Activated CD8-positive, alpha-beta memory T cell treated with anti-CD3 and anti-CD28 coated beads for 24 hours (primary cell): ENCODE measurements at places on chromosomes 12 and 14.

DNA sequence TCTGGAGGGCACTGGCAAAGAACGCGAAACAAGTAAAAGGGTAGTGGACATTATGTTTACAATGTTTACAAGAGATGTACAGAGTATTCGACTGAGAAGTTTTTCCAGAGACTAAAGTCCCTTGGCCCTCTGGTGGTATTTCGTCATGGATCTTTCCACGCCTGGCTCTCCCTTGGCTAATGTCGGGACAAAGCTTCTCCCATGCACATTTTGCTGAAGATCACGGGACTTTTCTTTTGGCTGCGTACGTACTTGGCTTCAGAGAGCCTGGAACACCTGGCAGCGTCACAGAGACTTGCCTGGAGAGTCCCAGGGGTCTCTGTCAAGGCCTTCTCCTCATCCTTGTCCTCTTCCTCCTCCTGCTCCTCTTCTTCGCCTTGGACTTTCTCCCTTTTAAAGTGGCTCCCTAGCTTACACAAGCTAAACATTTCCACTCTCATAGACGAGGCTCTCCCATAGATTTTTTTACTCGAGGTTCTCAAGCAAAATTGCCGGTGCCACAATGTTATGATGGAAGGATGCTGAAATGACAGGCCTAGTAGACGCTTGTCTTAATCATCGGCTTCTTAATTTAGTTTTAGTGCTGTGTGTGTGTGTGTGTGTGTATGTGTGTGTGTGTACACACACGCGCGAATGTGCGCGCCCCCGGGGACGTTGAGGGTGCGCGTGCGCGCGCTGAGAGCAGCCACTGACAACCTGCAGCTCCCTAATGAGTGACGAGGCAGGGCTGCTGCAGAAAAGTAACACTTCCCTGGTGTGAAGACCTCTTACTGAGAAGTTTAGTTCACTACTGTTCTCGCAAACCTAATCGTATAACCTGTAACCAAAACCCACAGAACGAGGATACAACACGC lies 4.9 kb upstream of the FOXG1 start:
- DNase-seq, result no peak

DNA sequence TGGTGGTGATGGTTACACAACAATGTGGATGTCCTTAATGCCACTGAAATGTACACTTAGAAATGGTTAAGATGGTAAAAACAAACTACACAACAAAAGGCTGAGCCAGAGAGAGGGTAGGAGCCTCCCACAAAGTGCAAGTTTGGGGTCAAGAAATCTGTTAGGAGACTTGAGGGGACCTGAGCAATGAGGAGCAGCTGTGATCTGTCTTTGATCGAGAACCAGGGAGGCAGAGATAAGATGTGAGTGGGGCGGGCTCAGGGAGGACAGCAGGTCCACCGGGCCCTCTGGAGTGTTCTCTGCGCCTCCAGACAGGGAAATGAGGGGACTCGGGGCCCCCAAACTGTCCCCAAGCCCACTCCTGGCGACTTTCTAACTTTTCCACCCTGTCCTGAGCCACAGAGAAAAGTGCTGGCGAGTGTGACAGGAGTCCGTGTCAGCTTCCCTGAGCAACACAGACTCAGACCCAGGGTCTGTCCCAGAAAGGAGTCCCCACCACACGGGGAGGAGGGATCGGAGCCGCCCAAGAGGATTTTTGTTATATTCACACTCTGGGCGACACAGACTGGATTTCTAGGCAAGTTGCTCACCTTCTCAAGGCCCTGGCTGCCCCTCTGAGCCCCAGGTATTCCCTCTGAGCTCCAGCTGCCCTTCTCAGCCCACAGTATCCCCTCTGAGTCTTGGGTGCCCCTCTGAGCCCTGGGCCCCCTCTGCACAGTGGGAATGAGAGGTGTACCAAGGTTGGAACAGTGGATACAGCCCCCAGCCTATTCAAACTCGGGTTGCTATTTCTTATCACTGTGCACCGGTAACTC lies 11.5 kb upstream of the SCARB1 start:
- DNase-seq, result no peak

- no peak for DNase-seq
Observed at GRCh38 chr12:60210756-60211155, 614.9 kb downstream of the SLC16A7 start.

GRCh38 chr14:96792591-96792990 lies 4.6 kb upstream of the VRK1 start:
- no peak for DNase-seq

- no peak for DNase-seq
Observed at GRCh38 chr12:121697093-121697698, 15.4 kb upstream of the TMEM120B start.

GRCh38 chr14:94572637-94573303 lies 8.5 kb upstream of the SERPINA5 start:
- no peak for DNase-seq

DNA sequence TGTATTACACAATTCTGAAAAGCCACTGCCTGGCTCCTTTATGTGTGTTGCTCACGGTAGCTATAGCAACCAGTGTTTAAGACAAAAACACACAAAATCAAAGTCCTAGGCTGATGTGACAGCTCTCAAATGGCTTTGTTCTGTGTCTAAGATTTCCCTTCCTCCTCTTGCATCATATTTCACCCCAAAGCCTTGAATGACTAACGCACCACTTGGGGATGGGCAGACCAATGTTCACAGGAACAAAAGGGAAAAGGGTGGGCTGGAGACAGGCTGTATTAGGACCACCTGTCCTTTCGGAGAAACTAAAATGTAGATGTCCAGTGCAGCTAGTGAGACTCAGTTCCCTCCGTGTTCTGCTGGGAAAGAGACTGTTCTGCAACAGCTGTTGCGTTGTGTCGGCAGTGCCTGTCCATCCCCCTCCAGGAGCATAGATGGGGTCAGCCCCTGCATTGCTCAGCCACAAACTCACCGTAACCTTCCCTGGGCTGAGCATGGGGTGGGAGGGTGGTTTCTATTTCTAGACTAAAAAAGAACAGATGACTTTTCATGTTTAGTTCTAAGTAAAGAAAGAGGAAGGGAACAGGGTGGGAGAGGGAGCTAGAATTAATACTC lies 26.8 kb upstream of the DAAM1 start:
- DNase-seq, result no peak

DNA sequence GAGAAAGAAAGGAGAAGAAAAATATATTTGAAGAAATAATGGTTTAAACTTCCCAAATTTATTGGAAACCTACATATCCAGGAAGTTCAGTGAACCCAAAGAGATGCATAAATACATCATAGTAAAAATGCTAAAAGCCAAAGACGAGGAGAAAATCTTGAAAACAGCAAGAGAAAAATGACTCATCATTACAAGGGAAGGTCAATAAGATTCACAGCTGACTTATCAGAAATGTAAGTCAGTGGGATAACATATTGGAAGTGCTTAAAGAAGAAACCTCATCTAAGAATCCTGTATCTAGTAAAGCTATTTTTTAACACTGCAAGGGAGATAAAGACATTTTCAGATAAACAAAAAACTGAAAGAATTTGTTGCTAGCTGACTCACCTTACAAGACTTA lies 19.9 kb downstream of the RIC8B start:
- no peak for DNase-seq
